ENCODE measurements at places on chromosomes 13 and 19.

DNA sequence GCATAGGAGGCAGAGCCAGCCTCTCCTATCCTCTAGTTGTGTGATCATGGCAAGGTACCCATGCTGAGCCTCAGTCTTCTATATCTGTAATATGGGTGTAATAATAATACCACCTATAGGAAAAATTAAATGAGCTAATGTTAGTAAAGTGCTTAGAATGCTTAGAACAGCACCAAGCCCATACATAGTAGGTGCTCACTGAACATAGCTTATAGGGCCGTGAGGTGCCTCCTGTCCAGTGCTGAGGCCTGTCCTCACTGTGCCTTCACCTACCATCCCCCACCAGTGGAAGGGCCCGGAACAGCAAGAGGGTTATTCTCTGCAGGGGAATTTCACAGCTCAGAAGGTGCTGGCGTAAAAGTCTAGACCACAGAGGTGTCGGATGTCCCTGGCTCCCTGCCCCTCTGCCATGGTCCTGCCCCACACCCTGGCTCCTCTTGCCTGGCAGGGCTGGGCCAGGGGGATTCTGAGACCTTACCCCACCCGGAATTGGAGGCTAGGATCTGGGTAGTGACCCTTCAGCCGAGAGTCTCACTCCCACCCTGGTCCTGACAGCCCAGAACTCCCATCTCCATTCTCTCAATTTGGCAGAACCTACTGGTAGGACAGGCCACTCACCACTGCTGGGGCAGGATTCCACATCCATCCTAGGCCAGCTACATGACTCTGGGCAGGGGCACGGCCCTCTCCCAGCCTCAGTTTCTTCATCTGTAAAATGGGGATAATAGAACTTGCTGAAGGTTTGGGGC is 2.2 kb upstream of the SCN1B start:
- peak; percentile 34 for DNase-seq

DNA sequence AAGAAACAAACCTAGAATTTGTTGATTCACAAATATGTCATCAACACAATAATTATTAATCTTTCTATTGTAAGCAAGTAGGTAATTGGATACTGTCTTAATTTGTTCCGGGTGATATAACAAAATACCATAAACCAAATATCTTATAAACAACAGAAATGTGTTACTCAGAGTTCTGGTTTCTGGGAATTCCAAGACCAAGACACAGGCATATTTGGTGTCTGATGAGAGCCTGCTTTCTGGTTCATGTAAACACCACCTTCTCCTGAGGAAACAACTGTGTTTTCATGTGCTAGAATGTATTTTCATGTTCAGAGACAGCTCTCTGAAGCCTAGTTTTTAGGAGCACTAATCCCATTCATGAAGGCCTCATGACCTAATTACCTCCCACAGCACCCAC is 1819.5 kb downstream of the SLITRK5 start:
- DNase-seq, result no peak

GRCh38 chr13:25200783-25201182 is 28.7 kb upstream of the AMER2 start:
- no peak for DNase-seq

DNA sequence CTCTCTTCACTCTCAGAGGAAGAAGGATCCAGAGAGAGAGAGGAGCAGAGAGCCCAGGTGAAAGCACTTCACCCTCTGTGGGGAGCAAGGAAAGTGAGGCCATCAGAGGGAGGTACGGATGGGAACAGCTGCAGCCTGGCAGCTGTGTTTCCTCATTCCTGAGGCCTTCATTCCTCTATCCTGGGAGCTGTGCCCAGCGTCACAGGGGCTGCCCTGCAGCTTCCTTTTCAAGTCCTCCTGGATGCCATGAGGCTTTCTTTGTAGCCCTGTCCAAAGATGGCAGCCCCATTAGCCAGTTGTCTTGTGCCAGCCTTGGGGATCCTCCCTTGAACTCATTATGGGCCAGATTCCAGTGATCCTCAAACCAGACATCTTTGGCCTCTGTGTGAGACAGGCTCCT is 76.8 kb upstream of the PCDH8 start:
- DNase-seq, result no peak

GRCh38 chr19:33393286-33394005 is 19.9 kb downstream of the CEBPG start:
- no peak for DNase-seq

DNA sequence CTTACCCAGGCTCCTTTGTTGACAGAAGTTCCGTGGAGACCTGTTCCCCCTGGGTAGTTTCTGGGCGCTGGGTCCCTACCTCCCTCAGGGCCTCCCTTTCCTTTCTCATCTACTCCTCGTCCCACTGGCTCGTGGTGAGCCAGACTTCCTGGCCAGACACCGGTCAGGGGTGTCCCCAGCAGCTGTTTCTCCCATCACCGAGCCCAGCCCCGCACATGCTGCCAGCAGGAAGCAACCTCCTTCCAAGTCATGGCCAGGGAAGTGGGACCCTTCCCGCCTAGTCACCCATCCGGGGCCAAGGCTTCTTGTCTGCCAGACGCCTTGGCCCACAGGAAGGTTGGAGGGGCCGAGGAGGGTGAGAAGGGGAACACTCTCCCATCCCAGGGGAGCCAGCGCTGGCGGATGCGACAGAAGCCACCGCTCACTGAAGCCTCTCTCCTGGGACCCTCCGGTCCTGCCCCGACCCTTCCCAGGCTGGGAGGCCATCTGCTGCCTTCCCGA is 5.7 kb downstream of the PAK4 start:
- no peak for DNase-seq
